MG63 (cell line): ENCODE measurements at places on chromosomes 7 and 10. TPM values are rescaled to one million over a fixed set of nuclear protein-coding genes. Genes with fewer than 3 reads are reported as not detected.

- DNase-seq = no peak
Measured at GRCh38 chr10:57664815-57665214, 602.9 kb downstream of the IPMK start.

DNA sequence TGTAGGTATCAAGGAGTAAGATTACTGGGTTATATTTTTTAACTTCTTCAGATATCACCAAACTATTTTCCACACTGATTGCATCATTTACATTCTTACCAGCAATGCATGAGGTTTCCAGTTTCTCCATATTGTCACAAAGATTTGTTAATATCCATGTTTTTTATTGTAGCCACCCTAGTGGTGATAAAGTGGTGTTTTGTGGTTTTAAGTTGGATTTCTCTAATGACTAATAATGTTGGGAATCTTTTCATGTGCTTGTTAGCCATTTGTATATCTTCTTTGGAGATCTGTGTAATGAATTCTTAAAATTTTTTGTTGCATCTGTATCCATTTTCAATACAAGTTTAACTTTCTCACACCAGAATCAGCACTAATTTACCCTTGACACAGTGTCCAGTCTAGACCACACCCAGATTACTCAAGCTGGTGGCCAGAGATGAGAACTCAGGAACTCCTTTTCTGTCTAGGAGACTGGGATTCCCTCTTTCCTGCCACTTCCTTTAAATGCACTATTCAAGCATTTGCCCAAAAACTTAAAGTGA is 67.0 kb upstream of the PLXDC2 start:
- no peak for DNase-seq

DNA sequence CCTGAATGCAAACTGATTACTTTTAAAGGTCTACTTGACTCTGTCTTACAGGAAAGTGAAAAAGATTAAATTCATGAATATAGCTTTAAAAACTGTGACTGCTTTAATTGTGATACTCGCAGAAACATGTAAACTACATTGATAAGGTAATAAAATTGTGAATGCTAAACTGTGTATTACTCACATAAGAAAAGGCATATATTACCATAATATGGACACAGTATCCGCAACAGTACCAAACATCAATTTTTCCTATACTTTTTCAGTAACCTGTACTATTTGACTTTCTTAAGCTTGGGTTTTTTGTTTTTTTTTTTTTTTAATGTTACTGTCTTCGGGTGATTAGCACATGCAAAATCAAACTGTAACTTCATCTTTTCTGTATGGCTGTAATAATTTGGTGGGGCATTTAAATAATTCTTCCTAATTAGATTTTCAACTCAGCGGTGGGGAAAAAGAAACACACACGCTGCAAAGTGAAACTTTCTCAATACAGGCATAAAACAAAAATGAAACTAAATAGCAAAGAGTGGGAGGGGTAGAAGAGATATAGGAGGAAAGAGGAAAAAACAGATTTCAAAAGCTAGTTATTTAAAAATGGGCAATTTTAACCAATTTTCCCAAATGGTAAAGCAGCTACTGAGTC is 23.2 kb downstream of the NT5C3A start:
- no peak for DNase-seq

DNA sequence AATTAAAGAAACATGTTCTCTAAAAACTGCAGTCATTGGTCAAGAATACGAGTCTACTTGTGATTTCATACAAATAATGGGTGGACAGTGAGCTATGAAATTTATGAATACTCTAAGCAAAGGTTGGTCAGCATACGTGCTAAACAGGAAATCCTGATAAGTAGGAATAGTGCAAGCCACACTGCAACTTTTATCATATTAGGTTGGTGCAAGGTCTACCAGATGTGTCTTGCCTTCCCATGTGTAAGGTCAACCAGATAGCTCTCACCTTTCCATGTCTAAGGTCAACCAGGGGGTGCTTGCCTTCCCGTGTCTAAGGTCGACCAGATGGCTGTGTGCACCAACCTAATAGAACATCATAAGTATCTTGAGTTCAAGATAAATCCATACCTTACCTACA is 2.0 kb upstream of the ITGB1 start:
- DNase-seq = no peak

DNA sequence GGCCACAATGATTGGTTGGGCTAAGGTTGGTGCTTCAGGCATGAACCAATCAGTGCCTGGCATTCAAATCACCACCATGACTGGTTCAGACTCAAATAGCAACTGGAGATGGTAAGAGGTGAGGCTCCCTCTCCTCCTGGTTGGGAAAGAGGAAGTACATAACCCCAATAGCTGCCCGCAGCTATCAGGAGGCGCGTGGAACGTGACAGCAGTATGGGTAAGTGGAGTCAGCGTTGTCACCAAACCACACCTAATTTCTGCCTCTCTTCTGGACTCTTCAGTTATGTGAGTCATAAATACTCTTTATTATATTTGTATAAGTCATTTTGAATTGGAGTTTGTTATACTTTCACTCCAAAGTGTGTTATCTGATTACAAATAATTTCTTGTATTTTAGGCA is 17.9 kb upstream of the ITGA8 start:
- no peak for DNase-seq

DNA sequence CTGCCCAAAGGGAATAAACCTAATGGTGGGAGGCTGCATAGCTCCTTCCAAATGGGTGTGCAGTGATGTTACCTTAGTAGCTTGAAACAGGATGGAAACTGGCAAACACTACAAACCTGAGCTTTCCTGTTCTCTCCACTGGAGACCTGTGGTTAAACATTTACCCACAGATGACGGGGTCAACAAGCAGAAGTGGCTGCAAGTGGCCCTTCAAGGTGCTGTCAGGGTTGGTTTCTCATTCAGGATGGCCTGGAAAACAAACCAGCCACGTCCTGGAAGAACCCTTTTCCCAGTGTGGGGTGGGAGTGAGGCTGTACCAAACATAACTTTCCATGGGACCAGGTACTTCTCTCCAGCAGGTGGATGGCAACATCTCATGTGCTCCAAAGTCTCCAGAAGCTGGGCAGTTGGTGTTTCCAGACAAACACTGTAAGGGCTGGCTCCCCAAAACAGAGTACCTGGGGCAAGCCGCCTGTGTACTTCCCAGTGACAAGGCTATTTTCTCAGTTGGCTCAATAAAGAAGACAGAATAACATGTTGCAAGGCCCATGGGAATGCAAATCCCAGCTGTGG is 67.5 kb downstream of the DNAJB9 start:
- DNase-seq = no peak

DNA sequence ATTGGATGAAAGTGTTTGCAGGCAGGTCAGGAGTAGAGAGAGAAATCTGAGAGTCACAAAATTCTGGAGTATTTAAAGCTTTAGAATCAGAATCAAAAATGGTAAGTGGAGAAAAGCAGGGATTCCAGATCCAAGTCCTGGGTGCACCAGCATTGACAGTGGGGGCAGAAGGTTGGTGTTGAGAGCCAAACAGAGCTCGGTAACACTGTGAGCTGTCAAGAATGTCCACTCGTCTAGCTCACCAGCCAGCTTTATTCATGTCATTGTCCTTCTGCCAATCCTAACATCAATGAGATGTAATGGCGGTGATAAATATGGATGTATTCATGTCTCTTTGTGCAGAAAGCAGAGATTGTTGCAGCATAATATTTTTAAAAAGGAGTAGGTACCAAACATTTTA is 128.8 kb downstream of the KLF6 start:
- no peak for DNase-seq

- peak; percentile 63 for DNase-seq
Measured at GRCh38 chr10:17216217-17216900, 11.7 kb upstream of the VIM start.

- DNase-seq = no peak
Measured at GRCh38 chr7:30222515-30223215, 61.7 kb upstream of the ZNRF2 start.

DNA sequence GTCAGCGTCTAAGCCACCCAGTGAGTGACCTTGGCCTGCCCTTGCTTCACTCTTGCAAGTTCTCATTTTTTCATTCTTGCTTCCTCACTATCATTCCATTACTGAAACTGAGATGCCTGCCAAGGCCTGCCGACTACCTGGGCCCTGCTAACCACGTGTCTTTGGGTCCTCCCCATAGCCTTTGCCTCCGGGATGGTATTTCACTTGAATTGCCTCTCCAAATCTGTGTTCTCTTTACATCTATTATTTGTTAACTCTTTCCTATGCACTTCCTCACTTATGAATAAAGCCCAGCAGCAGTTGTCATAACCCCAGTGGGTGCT is 234.6 kb downstream of the SNX10 start:
- DNase-seq = no peak

DNA sequence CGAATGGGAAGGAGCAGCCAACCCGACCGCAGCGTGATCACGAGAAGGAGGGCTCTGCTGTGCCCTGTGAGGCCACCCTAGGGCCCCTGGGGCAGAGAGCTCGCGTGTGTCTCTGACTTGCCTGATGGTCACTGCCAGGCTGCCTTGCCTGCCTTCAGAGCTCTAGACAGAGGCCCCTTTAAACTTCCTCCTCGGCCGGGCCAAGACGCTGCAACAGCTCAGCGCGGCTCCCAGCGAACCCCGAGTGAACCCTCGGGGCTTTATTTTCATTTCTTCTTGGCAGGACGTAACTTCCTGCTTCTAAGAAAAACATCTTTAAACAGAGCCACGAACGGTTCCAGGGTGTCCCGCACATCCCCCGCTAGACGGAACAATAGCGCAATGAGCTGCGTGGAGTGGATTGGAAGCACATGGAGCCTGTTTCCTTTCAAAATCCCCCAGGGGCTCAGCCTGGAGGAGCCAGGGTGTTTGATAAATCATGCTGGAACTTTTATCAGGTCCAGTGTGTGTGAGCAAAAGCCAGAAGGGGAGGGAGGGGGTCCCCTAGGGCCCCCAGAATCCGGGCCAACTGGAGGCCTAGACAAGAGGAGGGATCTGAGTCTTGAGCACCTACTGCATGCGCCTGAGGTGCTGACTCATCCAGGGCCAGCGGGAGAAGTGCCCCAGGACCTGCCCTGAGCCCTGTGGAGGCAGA is 134.1 kb upstream of the GDF10 start:
- DNase-seq = no peak

GRCh38 chr10:60271319-60272040 is 118.2 kb downstream of the ANK3 start:
- DNase-seq = no peak

DNA sequence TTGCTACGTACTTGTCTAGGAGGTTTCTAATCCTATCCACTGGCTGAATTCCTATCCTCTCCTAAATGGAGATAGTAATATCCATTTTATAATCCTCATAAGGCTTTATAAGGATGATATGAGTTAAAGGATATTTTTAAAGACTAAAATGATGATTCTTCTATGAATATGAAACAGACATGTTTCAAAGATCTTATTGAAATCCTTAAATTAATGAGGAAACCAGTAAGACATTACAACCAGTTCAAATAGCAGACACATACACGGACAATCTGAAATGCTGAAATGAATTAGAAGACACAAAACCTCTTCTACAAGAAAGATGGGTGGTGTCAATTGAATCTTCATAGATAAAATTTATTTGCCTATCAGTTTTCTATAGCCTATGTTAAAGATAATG is 132.9 kb upstream of the ANK3 start:
- no peak for DNase-seq

GRCh38 chr7:19560111-19560883 is 148.5 kb downstream of the POLR1F start:
- DNase-seq = no peak

- no peak for DNase-seq
Measured at GRCh38 chr7:96931891-96932290, 73.5 kb upstream of the DLX6 start.

DNA sequence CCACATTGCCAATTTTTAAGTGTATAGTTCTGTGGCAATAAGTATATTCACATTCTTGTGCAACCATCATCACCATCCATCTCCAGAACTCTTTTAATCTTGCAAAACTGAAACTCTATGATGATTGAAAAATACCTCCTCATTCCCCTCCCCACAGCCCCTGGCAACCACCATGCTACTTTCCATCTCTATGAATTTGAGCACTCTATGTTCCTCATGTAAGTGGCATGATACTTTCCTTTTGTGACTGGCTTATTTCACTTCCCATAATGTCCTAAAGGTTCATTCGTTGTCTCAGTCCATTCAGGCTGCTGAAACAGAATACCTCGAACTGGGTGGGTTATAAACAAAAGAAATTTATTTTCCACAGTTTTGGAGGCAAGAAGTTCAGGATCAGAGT is 23.4 kb upstream of the EGR2 start:
- no peak for DNase-seq

NACAD gene
- total RNA-seq = not detected in 2 replicates

LIPF gene
- total RNA-seq = not detected in 2 replicates

GIMAP8 gene
- not detected in 2 replicates for total RNA-seq

GHRHR gene
- total RNA-seq = not detected in 2 replicates

GNG11 gene
- total RNA-seq = 6.3 and 7.1 TPM in 2 replicates
